ENCODE measurements at places on chromosomes 12 and 14.
A peak's percentile ranks its signal among the peaks of the same experiment; 100 is the strongest.

DNA sequence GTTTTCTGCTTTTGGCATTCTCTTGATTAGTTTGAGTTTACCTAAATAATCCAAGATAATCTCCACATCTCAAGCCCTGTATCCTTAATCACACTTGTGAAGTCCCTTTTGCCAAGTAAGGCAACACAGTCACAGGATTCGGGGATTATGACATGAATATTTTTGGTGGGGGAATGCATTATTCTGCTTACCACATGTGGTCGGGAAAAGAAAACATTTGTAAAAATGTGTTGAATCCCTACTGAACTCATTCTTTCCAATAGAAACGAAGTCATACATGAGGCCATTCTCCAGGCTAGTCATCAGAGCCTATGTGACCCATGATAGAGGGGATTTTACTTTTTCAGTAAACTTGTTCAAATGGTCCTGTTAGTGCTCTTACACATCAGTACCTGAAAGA is 58.5 kb upstream of the PRICKLE1 start:
- DNase-seq = peak; percentile 23

- DNase-seq = no peak
Observed at GRCh38 chr14:95502381-95502950, 14.0 kb downstream of the SYNE3 start.

DNA sequence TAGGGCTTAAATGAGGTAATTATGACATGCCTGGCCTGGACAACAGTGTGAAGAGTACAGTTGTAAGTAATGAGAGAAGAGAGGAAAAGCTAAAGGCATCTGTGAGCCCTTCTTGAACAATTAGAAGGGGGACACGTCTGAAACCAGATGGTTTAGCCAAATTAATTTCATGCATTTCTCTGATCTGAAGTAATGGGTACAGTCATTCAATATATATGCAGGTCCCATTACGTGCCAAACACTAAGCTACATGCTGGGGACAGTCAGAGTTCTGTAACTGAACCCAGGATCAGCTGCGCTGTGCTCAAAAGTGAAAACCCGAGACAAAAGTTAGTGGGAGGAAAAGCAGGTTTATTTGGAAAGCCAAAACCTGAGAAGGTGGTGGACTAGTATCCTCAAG is 207.2 kb upstream of the TMTC1 start:
- DNase-seq = peak; percentile 11

- DNase-seq = peak; percentile 59
Observed at GRCh38 chr12:85575120-85576096, 260.8 kb downstream of the RASSF9 start.

DNA sequence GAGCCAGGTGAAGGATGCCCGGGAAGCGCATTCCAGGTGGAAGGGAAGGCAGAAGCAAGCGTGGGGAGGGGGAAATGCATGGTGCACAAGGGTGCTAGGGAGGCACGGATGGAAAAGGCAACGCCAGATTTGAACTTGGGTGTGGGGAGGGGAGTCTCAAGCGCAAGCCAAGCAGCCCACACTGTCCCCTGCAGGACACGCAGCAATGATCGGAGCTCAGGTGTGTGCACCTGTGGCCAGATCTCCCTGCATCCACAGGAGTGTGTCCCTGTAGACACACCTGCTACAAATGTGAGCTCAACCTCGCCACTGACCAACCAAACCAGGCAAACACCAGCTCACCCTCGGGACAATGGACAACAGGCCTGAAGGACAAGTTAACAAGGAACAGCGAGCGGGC is 63.2 kb downstream of the SCARB1 start:
- no peak for DNase-seq

GRCh38 chr12:4828176-4828575 is 81.5 kb upstream of the KCNA1 start:
- no peak for DNase-seq

GRCh38 chr14:42555365-42555764 is 948.7 kb downstream of the LRFN5 start:
- no peak for DNase-seq

GRCh38 chr12:27937768-27938167 is 34.8 kb downstream of the PTHLH start:
- no peak for DNase-seq

GRCh38 chr12:121581686-121582429 is 1.0 kb upstream of the KDM2B start:
- no peak for DNase-seq

Data from astrocyte of the cerebellum (primary cell).